T-helper 9 cell (primary cell): ENCODE measurements at places on chromosomes 2 and 18.

GRCh38 chr2:238320648-238321281 lies 447 bp downstream of the TRAF3IP1 start:
- no peak for DNase-seq

- no peak for DNase-seq
Measured at GRCh38 chr2:136126421-136126926, 8.5 kb upstream of the CXCR4 start.

DNA sequence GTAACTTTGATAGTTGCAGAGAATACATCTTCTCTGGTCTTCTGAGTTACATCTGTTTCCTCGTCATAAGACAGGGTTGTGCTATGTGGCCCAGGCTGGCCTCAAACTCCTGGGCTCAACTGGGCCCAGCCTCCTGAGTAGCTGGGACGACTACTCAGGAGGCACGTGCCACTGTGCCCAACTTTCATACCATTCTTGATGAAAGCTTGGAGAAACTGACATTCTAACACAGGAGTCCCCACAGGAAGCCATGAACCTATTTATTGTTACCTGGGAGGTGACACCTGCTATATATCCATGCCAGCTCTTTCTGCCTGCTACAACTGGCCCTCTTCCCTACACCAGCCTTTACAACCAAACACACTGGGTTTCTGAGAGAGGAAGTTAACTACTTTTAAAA lies 19.1 kb downstream of the EIF2AK3 start:
- DNase-seq, result no peak

DNA sequence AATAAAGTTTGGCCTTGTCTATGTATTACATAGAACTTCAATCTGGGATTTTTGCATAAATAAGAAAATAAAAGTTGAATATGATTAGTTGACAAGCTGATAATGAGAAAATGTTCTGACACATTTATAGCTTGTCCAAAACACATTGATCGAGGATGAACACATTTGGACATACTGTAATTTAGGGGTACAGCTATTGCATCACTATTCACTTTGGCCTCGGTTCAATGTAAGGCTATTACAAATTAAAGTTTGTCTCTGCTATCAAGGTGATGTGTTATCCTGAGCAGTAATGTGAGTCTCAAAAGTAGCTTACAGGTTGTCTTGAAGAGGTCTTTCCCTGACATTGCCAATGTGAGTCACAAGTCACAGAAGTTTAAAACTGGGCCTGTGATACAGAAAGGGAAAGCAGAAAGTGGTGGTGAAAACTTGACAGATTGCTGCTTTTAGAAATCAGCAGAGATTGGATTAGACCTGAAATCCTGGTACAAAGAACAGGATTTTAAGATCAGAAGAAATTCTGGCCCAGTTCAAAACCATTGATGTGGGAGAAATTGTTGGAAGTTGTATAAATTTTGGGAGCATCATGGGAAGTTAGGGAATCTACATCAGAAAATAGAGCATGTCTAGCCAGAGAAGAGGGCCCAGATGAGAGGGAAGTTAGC lies 674.1 kb downstream of the NYAP2 start:
- no peak for DNase-seq

- DNase-seq, result no peak
Measured at GRCh38 chr2:216082117-216082711, 495 bp downstream of the TMEM169 start.

DNA sequence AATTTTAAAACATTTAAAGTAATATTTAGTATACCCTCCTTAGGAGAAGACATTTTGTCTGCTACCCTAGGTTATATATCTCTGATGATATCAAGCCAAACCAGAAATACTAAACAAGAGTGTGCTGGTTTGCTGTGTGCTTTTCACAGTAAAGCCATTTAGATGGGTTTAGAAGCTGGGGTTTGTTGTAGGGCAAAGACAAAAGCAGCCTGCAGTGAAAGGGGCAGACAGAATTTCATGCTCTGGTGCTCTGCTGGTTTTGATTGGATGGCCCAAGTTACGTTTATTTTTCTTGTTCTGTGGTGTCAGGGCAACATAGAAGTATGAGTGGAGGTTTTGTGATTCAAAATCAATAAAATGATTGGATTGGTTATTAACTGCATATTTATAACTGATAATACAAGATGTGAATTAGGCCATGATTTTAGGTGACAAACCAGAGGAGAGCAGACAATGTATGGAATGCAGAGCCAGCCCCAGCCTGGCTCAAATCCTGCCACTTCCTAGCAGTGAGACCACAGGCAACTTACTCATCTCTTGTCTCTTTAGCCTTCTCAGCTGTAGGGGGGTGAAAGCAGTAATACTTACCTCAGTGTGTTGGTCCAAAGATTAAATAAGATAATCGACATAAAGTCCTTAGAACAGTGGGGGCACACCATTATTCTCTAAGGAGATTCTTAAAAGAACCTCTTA lies 30.9 kb upstream of the IER3IP1 start:
- no peak for DNase-seq

- no peak for DNase-seq
Measured at GRCh38 chr18:35623255-35623654, 41.7 kb downstream of the GALNT1 start.

GRCh38 chr2:86056590-86057331 lies 48.9 kb downstream of the POLR1A start:
- DNase-seq, result no peak

DNA sequence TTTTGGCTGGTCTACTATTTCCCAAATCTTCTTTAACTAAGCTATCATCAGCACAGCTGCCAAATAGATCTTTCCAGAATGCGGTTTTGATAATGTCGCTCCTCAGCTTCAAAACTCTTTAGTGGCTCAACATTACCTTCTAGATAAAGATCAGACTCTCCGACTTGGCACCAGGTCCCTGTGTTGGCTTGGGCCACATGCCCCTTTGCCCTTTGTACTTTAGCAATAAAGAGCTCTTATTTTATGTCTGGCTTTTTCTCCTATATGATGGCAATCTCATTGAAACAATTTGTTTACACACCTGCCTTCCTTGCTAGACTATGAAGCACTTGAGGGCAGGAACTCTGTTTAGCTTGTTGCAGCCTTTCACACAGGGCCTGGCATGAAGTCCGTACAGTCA lies 128.9 kb upstream of the GATA6 start:
- no peak for DNase-seq

GRCh38 chr2:33033606-33034081 lies 86.9 kb downstream of the LTBP1 start:
- no peak for DNase-seq

- DNase-seq, result no peak
Measured at GRCh38 chr2:231300722-231301076, 94.8 kb upstream of the B3GNT7 start.

- no peak for DNase-seq
Measured at GRCh38 chr2:83103613-83104012, 1355.5 kb downstream of the SUCLG1 start.

DNA sequence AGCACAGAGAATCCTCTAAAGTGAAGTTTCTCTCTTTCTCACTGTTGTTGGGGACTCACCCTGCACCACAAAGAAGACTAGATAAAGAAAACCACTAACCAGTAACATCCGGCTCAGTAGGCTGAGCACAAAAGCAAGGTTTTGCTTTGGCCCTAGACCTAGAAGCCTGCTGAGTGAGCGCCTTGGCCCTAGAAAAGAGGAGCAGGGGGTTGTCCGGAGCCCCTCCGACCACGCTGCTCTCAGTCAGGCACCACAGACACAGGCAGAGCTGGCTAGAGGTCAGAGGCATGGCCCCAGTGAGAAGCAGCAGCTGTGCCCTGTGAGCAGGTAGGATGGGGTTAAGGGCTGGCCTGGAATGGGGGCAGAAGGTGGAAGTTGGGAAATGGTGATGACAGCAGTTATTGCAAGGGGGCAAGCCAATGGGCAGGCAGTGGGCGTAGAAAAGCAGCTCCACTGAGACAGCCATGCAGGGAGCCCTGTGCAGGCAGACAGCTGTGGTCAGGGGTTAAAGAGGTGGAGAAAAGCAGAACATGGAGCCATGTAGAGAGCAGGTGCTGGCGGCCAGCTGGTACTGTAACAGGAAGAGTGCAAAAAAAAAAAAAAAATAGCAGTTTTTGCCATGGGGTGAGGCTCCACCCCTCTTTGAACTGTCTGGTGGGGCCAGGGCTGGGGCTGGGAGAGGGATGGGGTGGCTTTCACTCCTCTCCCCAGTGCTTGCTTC lies 36.9 kb upstream of the SLC14A1 start:
- peak; percentile 36 for DNase-seq
